Tongue (tissue), 3 donors: ENCODE measurements at places on chromosomes 3 and 15. TPM values are rescaled to one million over a fixed set of nuclear protein-coding genes. Genes with fewer than 3 reads are reported as not detected.

The MYO5C gene
- 11.0 TPM for total RNA-seq

The CKMT1A gene
- 0.31 TPM for total RNA-seq

The CDC25A gene
- total RNA-seq: 4.8 TPM

GRCh38 chr15:42273900-42274701, 868 bp upstream of the TMEM87A start:
- DNase-seq: peak; percentile 73

GRCh38 chr15:81384891-81385720, 11.1 kb upstream of the TMC3 start:
- DNase-seq: no peak

- peak; percentile 89 for DNase-seq
Observed at GRCh38 chr15:37101980-37102304, 1.6 kb upstream of the MEIS2 start.

GRCh38 chr3:189276444-189277219, 104.9 kb downstream of the TPRG1 start:
- peak; percentile 64 for DNase-seq

GRCh38 chr3:186953011-186953487, 22.7 kb downstream of the ST6GAL1 start:
- no peak for DNase-seq

- no peak for DNase-seq
Observed at GRCh38 chr3:24416224-24416623, 78.4 kb downstream of the THRB start.

GRCh38 chr3:152729906-152730305, 105.0 kb upstream of the P2RY1 start:
- no peak for DNase-seq

GRCh38 chr15:28989239-28989830, 103.6 kb downstream of the APBA2 start:
- no peak for DNase-seq

GRCh38 chr15:42845581-42845980, 75.0 kb downstream of the TTBK2 start:
- DNase-seq: no peak

DNA sequence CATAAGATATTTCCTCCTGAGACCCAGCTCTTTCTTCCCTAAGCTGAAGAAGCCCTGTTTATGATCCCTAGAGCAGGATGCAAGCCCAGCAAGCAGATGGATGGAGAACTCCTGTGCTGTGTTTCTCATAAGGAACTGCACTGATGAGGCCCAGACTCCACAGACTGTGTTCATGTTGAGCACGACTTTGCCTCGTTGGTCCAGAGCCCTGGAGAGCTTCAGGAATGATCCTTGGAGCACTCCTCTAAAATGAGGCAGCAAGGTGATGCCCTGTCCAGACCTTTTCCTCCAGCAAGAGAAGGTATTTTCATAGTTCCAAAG, 83.8 kb downstream of the MYLK start:
- no peak for DNase-seq
